ENCODE measurements at places on chromosomes 7 and 10. TPM values are rescaled to one million over a fixed set of nuclear protein-coding genes. Genes with fewer than 3 reads are reported as not detected.
A peak's percentile ranks its signal among the peaks of the same experiment; 100 is the strongest.

TMEM273 gene
- total RNA-seq = not detected

BRAT1 gene
- total RNA-seq = 32.4 TPM

IFIT1 gene
- total RNA-seq = 2.9 TPM

C10orf95 gene
- total RNA-seq = 0.73 TPM

- H3K27ac ChIP-seq = no peak overlapping the region
- H3K4me1 ChIP-seq = no peaks in the 10 kb centered on the region
- H3K4me3 ChIP-seq = no peak overlapping the region
- no peaks in the 10 kb centered on the region for H3K36me3 ChIP-seq
- DNase-seq = no peak
Observed at GRCh38 chr7:18420748-18421147, 74.8 kb upstream of the HDAC9 start.

- H3K27ac ChIP-seq = no peak overlapping the region
- peak overlapping the region; percentile 39 for H3K4me3 ChIP-seq
- no peak for DNase-seq
- H3K27me3 ChIP-seq = no peaks in the 10 kb centered on the region
- peaks cover 2% of the 10 kb centered on the region for H3K4me1 ChIP-seq
Observed at GRCh38 chr10:129609551-129609950, 142.5 kb downstream of the MGMT start.

DNA sequence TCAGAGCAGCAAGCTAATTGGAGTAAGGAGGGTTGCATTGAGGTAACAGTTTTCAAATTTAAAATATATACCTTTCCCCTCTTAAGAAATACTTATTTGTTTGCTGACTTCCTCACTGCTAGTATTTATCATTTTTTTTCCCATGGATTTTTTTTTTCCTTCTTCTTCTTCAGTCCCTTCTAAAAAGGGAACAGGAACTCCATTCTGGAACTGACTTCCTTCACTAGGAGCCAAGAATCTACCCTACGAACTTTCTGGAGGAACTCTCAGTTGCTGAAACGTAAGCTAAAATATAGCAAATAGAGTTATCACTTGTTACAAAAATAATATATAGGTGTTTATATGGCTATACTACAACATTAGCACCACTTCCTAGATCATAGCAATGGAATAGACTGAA, 95.4 kb downstream of the HGF start:
- no peak overlapping the region for H3K27ac ChIP-seq
- no peaks in the 10 kb centered on the region for H3K27me3 ChIP-seq
- H3K4me1 ChIP-seq = no peaks in the 10 kb centered on the region
- no peak overlapping the region for H3K4me3 ChIP-seq
- H3K36me3 ChIP-seq = no peaks in the 10 kb centered on the region
- no peak for DNase-seq

- H3K4me1 ChIP-seq = no peaks in the 10 kb centered on the region
- peaks cover 9% of the 10 kb centered on the region for H3K27me3 ChIP-seq
- no peaks in the 10 kb centered on the region for H3K36me3 ChIP-seq
- DNase-seq = no peak
- H3K27ac ChIP-seq = no peak overlapping the region
Observed at GRCh38 chr7:139842401-139843210, 13.5 kb downstream of the TBXAS1 start.

GRCh38 chr10:102403115-102403514, 7.6 kb downstream of the NFKB2 start:
- no peaks in the 10 kb centered on the region for H3K27me3 ChIP-seq
- no peak overlapping the region for H3K4me3 ChIP-seq
- no peak for DNase-seq
- H3K27ac ChIP-seq = no peak overlapping the region
- peaks cover 26% of the 10 kb centered on the region for H3K4me1 ChIP-seq

DNA sequence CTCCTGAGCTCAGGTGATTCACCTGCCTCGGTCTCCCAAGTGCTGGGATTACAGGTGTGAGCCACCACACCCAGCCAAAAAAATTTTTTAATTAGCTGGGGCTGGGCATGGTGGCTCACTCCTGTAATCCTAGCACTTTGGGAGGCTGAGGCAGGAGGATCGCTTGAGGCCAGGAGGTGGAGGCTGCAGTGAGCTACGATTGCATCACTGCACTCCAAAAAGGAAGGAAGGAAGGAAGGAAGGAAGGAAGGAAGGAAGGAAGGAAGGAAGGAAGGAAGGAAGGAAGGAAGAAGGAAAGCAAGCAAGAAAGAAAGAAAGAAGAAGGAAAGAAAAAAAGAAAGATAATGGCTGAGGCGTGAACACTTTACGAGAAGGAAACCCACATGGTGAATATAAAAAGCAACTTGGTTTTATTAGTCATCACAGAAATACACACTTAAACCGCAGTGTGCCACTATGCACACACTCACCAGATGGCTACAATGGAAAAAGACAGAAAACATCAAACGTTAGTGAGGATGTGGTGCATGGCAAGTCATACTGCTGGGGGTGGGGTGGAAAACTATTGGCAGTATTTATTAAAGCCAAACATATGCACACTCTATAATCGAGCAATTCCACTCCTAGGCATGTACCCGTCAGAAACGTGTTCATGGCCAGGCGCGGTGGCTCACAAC, 4.4 kb upstream of the CCL26 start:
- H3K4me3 ChIP-seq = peak overlapping the region; percentile 3
- H3K36me3 ChIP-seq = no peaks in the 10 kb centered on the region
- DNase-seq = no peak
- H3K27me3 ChIP-seq = peaks cover 6% of the 10 kb centered on the region
- H3K27ac ChIP-seq = no peak overlapping the region

DNA sequence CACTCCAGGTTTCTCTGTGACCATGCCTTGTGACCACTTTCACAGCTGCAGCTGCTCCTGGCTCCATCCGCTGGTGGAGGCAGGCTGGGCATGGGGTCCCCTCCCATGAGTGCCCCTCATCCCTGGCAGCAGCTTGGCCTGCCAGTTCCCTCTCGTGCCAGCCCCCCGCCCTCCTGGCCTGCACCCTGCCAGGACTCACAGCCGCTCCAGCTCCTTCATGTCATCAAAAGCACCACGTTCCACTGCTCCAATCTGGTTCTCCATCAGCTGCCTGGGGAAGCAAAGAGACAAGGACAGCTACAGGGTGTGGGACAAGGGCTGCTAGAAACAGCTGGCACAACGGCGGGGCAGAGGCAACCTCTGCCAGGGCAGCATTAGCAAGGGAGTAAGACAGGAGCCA, 22.6 kb downstream of the SLIT1 start:
- no peaks in the 10 kb centered on the region for H3K4me1 ChIP-seq
- no peak overlapping the region for H3K27ac ChIP-seq
- DNase-seq = no peak
- no peaks in the 10 kb centered on the region for H3K27me3 ChIP-seq
- no peak overlapping the region for H3K4me3 ChIP-seq
- no peaks in the 10 kb centered on the region for H3K36me3 ChIP-seq

DNA sequence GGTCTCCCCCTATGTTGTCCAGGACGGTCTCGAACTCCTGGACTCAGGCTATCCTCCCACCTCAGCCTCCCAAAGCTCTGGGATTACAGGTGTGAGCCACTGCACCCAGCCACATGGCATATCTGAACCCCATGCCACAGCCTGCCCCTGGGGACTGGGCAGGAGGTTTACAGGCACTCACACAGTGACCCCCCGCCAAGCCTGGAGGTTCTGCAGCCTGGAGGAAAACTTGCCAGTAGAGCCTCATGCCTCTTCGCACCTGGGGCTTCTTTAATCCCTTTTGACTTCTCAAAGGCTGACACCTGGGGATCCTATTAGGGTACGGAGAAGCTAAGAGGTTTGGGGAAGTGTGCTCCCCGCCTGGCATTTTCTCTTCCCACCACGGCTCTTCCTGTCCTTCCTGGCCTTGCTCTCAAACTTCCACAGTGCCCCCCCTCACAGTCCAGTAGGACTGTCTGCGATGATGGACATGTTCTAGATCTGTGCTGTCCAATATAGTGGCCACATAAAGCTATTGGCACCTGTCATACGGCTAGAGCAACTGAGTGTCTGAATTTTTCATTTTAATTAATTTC, 11.4 kb upstream of the KCP start:
- H3K4me1 ChIP-seq = no peaks in the 10 kb centered on the region
- no peak for DNase-seq
- no peak overlapping the region for H3K27ac ChIP-seq
- H3K36me3 ChIP-seq = no peaks in the 10 kb centered on the region
- H3K27me3 ChIP-seq = peaks cover 31% of the 10 kb centered on the region

GRCh38 chr7:94367949-94368348, 26.7 kb upstream of the COL1A2 start:
- H3K27ac ChIP-seq = no peak overlapping the region
- H3K4me3 ChIP-seq = no peak overlapping the region
- no peak for DNase-seq
- peaks cover 2% of the 10 kb centered on the region for H3K27me3 ChIP-seq
- no peaks in the 10 kb centered on the region for H3K4me1 ChIP-seq

GRCh38 chr10:123385508-123386080, 231.4 kb downstream of the BUB3 start:
- H3K36me3 ChIP-seq = peaks cover 9% of the 10 kb centered on the region
- peaks cover 43% of the 10 kb centered on the region for H3K27me3 ChIP-seq
- no peak overlapping the region for H3K4me3 ChIP-seq
- no peak overlapping the region for H3K27ac ChIP-seq

GRCh38 chr10:52597189-52597863, 175.3 kb downstream of the MBL2 start:
- no peak overlapping the region for H3K27ac ChIP-seq
- H3K4me3 ChIP-seq = no peak overlapping the region
- DNase-seq = no peak
- no peaks in the 10 kb centered on the region for H3K36me3 ChIP-seq

- no peaks in the 10 kb centered on the region for H3K4me1 ChIP-seq
- no peaks in the 10 kb centered on the region for H3K27me3 ChIP-seq
- H3K27ac ChIP-seq = no peak overlapping the region
- no peak overlapping the region for H3K4me3 ChIP-seq
Observed at GRCh38 chr10:78640796-78641636, 427.8 kb upstream of the ZMIZ1 start.

DNA sequence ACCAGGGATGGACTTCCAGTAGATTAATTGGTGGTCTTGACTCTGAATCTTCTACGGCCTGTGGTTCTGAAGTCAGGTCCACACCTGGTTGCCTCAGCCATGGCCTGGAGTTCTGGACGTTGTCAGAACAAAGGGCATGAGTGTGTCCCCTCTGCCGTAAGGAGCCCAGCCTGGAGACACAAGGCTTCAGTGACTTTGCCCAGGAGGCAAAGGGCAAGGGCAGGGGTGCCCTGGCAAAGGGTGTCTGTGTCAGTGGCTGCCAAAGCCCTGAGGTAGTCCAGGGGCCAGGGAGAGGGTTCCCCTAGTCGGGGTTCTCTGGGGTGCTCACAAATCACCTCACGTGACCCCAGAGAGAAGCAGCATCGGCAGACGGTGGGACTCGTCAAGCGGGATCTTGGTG, 273.2 kb upstream of the ZNF32 start:
- no peak for DNase-seq
- H3K4me3 ChIP-seq = no peak overlapping the region
- peaks cover 4% of the 10 kb centered on the region for H3K36me3 ChIP-seq
- no peak overlapping the region for H3K27ac ChIP-seq
- no peaks in the 10 kb centered on the region for H3K27me3 ChIP-seq

DNA sequence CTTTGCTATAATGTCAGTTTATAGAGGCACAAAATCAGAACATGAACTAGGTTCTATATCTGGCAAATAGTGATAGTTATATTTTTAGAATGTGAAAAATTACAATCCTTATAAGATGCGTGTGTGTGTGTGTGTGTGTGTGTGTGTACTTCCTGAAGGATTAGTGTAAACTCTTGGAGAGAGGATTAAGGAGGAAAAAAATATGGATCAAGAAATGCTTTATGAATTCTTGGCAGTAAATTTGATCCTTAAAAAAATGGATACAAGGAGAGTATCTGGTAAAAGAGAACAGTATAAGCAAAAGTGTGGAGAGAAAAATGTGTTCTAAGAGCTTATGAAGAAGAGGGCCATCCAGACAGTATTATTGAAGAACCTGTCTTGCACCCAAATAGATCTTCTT, 484.3 kb downstream of the ADRA2A start:
- no peak overlapping the region for H3K4me3 ChIP-seq
- H3K4me1 ChIP-seq = no peaks in the 10 kb centered on the region
- H3K27ac ChIP-seq = no peak overlapping the region

GRCh38 chr10:103441206-103441605, 11.0 kb downstream of the CALHM2 start:
- H3K27ac ChIP-seq = no peak overlapping the region
- no peaks in the 10 kb centered on the region for H3K36me3 ChIP-seq
- no peak overlapping the region for H3K4me3 ChIP-seq
- peaks cover 3% of the 10 kb centered on the region for H3K4me1 ChIP-seq
- H3K27me3 ChIP-seq = no peaks in the 10 kb centered on the region

- no peaks in the 10 kb centered on the region for H3K27me3 ChIP-seq
- no peaks in the 10 kb centered on the region for H3K36me3 ChIP-seq
- no peaks in the 10 kb centered on the region for H3K4me1 ChIP-seq
- no peak for DNase-seq
Observed at GRCh38 chr10:52390388-52390787, 76.3 kb downstream of the DKK1 start.

DNA sequence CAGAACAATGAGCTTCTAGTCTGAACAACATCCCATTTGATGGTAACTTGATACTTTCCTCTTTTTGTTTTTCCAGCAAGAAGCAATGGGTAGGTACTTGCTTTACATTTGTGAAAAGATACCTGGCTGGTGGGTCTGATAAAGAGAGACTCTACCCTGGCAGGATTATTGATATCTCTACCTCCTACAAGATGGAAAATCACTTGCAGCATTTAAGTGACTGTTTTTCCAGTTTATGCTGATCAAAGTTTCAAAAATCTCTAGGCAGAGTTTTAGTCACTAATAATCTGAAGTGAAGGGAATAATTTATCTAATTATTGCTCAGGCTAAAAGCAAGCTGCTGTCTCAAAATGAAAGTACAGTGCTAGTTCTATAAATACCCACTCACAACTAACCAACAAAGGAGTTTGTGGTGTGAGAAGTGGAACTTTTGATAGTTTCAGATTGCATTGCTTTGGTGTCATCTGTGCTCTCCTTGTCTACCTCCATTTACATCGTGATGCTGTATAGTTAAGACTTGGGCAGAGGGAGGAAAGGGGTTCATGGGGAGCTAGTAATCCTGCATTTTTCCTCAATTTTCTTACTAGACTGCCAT, 86.0 kb upstream of the ANKRD1 start:
- H3K27me3 ChIP-seq = no peaks in the 10 kb centered on the region
- H3K36me3 ChIP-seq = no peaks in the 10 kb centered on the region
- peaks cover 18% of the 10 kb centered on the region for H3K4me1 ChIP-seq
- peak overlapping the region; percentile 49 for H3K27ac ChIP-seq
- peak; percentile 53 for DNase-seq

- peaks cover 10% of the 10 kb centered on the region for H3K27me3 ChIP-seq
- peaks cover 15% of the 10 kb centered on the region for H3K4me1 ChIP-seq
- DNase-seq = no peak
Observed at GRCh38 chr10:6958254-6958653, 378.2 kb upstream of the PRKCQ start.

- no peaks in the 10 kb centered on the region for H3K36me3 ChIP-seq
- peak overlapping the region; percentile 99 for H3K27ac ChIP-seq
- no peaks in the 10 kb centered on the region for H3K27me3 ChIP-seq
- DNase-seq = peak; percentile 84
- peak overlapping the region; percentile 76 for H3K4me3 ChIP-seq
- H3K4me1 ChIP-seq = peaks cover 61% of the 10 kb centered on the region
Observed at GRCh38 chr10:133258818-133259601, 17.7 kb downstream of the ADAM8 start.
